ENCODE measurements at places on chromosomes 5 and 9.

GRCh38 chr5:158943057-158943456 is 156.7 kb downstream of the EBF1 start:
- no peak for DNase-seq

DNA sequence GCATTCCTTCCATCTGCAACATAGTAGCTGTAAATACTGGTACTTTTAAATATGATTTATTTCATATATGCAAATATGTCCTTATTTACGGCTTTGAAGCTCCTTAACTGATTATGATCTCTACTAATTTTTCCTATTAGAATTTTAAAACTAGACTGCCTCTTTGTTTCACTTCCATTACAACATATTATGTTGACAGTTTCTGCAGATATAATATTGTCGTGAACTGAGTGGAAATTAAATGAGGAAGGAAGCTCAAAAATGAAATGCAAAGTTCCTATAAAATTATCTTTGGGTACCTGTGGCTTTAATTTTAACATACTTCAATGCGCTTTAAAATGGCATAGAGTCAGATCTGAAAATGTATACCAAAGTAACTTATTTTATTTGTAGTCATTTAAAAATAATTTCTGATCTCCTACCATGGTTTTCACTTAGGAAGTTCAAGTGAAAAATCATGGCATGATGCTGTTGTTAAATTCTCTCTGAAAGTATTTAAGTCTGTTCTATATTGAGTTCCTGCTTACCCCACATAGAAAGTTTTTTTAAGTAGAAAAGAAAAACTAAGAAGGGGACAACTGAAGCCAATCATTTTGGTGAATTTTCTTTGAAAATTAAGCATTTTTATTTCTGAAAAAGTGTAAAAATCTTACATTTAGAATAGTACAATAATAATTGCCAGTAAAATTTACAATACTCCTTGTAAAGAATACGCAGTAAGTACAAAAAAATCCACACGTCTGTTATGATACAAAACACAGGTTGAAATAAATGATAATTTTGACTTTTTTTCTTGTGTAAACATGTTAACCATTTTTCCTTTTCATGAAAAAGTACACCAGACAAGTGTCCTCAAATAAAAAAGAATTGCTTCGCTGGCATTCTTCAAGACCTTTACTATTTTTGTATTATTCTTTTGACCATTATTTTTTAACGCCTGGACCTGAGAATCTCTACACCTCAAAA is 2.6 kb downstream of the FOXD1 start:
- DNase-seq: no peak

- no peak for DNase-seq
Observed at GRCh38 chr9:110115341-110115820, 92.6 kb downstream of the C9orf152 start.

GRCh38 chr5:31196309-31196708 is 2.8 kb downstream of the CDH6 start:
- no peak for DNase-seq

- no peak for DNase-seq
Observed at GRCh38 chr9:99345942-99346341, 123.9 kb downstream of the SEC61B start.

GRCh38 chr9:125190361-125190801 is 778 bp upstream of the PPP6C start:
- peak; percentile 11 for DNase-seq

DNA sequence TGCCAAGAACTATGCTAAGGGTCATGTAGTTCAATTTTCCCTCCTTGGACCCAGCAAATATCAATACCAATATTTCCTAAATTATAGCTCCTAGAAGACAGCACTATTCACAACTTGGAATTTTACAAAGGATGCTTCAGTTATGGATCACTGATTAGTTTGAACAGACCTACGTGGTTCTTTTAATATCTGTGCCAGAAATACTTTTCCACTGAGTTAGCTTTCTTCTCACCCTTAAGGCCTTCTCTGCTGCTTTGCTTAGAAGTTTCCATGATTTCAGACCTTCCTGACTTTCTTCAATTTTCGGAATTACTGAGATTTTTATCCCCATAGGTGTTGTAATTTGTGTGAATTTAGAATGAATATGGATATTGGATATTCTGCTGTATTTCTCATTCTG is 380.4 kb downstream of the PSAT1 start:
- no peak for DNase-seq

- no peak for DNase-seq
Observed at GRCh38 chr5:55667938-55668337, 44.2 kb downstream of the SLC38A9 start.

DNA sequence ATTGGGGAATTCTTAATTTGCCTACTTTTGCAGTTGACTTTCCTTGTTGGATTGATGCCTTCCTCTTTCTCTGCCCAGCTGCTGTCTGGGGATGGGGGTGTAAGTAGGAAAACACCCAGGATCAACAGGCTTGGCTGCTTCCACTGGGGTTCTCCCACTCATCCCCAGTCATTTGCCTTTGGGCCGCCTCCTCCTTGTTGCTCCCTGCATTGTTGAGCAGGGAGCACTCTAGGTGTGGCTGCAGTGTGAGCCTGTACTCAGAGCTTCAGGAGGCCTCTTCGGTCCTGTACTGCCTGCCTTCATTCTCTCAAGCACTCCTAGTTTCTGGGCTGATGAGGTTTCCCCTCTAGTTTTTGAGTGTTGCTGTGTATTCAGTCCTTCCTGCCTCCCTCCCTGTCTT is 12.1 kb downstream of the RHOBTB3 start:
- no peak for DNase-seq

GRCh38 chr5:60649288-60649917 is 50.6 kb downstream of the DEPDC1B start:
- DNase-seq: no peak

- DNase-seq: no peak
Observed at GRCh38 chr9:27712806-27713205, 139.5 kb upstream of the C9orf72 start.

GRCh38 chr5:89241186-89241585 is 358.2 kb upstream of the MEF2C start:
- no peak for DNase-seq

DNA sequence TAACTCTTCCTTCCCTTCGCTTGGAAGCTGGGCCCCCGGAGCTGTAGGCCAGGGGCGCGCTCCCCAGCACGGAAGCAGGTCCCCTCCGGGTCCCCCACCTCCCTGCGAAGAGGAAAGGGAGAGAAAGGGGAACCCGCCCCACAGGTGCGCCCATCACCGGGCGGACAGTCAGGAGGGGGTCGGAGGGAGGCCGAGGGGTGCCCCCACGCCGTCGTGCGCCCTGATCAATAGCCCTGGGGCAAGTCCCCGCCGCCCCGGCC is 793 bp downstream of the AGPAT2 start:
- DNase-seq: no peak

GRCh38 chr5:31335456-31335855 is 142.0 kb downstream of the CDH6 start:
- no peak for DNase-seq

GRCh38 chr5:14771972-14772371 is 99.6 kb downstream of the ANKH start:
- DNase-seq: no peak

- no peak for DNase-seq
Observed at GRCh38 chr9:4638968-4639367, 23.1 kb upstream of the PLPP6 start.

DNA sequence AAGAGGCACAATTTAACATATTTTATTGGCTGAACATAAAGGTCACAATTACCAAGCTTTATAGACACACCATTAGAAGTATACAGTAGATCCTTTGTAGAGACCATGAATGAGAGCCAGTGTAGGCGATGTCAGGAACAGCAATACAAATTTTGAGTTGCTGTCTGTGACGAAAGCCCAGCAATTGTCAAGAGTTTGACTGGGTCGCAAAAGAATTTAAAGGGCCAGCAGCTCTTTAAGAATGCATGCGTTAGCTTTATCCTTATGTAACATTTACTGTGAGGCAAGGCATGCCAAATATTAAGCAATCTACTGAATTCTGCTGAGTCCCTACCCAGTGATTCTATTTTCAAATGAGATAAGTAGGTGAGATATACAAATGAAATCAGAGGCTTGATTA is 236.9 kb downstream of the ARRDC3 start:
- no peak for DNase-seq

GRCh38 chr5:133291524-133291923 is 239.7 kb downstream of the HSPA4 start:
- DNase-seq: no peak

- DNase-seq: no peak
Observed at GRCh38 chr9:16622541-16622940, 247.9 kb downstream of the BNC2 start.

GRCh38 chr9:122217640-122218039 is 11.1 kb downstream of the LHX6 start:
- no peak for DNase-seq

DNA sequence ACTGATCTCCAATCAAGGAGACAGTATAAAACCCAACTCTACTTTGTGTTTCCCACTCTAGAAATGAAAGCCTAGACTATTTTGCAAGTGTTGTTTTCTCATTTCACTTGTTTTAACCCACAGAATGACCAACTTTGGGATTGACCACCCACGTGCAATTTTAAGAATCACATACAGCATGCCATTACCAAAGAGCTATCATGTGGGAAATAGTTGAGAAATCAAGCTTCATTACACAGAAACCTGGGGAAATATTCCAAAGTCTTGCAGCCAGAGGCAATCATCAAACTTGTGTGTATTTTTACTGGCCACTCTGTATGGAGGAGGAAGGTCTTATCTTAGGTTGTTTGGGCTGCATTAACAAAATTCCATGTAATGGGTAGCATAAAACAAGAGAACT is 451.4 kb upstream of the DAB2 start:
- DNase-seq: no peak

GRCh38 chr9:13862654-13863053 is 451.3 kb downstream of the NFIB start:
- DNase-seq: no peak

DNA sequence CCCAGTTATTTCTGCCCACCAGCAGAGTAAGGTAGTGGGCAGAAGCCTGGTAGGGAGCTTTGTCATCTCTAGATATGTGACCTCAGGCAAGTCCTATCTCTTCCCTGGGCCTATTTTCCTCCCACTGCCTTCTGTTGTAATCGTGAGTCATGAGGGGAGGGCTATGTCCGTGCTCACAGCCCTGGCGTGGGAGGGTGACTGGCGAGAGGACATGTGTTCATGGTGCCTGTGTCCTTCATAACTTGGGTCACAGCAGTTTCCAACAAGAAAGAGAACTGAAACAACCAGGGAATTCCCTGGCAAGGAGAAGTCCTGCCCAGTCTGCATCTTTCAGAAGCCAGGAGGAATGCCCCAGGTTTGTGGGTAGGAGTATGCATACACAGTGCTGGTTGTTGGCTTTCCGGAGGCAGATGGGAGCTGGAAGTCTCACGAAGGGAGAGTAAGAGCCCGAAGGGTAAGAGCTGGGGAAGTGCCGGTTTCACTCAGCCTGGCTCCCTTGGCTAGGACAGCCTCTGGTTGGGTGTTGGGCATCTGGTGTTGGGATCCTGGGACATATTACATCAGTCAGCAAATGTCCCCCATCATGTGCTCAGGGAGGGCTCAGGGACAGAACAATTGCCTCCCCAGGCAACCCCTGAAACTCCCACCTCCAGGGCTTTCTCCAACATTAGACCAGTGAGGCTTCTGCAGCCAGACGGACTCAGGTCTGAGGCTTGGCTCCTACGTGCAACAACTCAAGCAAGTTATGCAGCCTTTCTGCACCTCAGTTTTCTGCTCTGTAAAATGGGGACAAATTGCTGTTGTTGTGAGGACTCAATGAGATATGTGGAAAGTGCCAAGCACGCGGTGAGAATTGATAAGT is 4.3 kb upstream of the TIFAB start:
- DNase-seq: no peak

DNA sequence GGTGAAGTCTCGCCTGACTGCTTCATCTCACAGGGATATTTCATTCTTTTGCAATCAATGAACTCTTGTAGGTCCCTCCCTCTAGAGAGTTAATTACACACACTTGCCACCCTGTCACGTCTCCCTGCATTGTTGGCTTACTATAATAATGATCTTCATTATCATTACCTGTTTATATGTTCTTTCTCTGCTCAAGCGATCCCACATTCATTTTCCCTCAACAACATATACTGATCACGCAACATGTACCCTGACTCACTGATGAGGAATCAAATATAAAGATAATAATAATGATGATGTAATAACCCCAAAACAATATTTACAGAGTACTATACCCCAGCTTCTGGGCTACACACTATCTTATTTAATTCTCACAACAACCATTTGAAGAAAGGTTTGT is 88.5 kb downstream of the FEM1C start:
- DNase-seq: no peak

DNA sequence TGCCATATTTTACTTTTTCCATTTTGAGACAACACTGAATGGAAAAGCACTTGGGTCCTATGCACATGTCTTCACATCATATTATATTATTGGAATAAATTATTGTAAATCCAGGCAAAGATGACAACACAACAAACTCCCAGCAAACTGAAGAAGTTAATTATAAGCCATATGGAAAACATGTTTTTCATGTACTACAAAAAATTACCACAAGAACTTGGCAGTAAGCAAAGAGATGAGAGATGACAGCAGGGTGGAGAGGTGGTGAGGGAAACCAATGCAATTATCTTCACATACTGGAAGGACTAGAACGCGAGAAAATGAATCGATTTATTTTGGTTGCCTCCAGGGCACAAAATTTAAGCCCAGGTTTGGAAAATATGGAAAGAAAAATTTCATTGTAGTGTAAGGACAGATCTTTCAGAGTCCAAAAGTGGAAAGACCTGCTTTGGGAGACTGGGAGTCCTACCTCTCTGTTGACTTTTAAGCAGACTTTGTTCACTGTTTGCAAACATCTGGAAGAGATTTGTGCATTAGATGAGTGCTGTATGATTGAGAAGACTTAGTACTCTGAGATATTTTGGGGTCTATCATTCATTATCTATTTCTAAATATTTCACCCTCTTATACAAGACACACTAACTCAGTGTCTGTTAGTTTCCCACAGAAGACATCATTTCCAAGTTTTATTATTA is 138.0 kb downstream of the TMEM232 start:
- no peak for DNase-seq

DNA sequence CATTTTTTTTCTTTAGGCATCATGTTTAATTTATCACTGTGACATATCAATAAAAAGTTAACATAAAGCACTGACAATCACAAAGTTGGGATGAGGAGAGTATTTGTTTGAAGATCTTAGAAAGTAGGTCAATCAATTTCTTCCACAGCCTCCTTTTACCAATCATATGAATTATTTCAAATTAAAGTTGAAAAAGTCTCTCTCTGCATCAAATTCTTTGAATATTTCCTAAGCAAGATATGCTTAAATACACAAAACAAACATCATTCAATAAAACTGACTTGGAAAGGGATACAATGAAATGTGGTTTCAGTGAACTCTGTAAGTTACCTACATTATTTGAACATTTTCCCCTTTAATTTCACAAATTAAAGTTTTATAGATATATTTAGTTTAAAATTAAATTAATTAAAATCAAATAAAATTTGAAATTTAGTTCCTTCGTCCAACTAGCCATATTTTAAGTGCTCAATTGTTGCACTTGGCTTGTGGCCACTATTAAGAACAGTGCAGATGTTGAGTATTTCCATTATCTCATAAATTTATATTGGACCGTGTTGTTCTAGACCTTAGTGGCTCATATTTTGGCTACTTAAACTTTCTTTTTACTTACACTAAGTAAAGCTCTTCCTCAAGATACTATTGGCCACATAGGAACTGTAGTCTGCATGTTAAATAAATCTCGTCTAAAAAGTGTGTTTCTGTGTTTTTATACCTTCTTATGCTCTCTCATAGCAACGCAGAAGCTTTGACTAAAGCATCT is 949.7 kb upstream of the NUDT12 start:
- no peak for DNase-seq
